ENCODE measurements at places on chromosomes 3 and 15.

- DNase-seq = no peak
Observed at GRCh38 chr15:69590201-69590710, 137.6 kb downstream of the RPLP1 start.

GRCh38 chr3:119601154-119601553 lies 3.5 kb downstream of the PLA1A start:
- no peak for DNase-seq

- no peak for DNase-seq
Observed at GRCh38 chr15:75687486-75688277, 25.0 kb downstream of the CSPG4 start.

DNA sequence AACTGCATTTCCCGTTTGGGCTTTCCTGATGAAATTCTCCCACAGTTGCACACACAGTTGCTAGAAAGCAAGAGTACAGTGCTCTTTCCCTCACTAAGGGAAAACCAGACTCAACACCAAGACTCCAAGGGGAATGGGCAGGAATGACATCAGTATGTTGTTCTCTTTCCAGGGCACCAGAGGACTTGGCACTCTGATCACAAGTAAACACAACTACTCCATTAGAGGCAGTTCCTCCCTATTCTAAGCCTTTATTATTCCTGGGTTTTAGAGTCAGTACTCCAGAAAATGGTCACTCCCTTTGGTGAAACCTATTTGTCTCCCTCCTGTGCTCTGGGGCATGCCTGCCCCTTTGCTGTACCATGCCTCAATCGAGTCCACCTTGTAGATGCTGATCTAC lies 52.3 kb upstream of the VGLL4 start:
- no peak for DNase-seq

DNA sequence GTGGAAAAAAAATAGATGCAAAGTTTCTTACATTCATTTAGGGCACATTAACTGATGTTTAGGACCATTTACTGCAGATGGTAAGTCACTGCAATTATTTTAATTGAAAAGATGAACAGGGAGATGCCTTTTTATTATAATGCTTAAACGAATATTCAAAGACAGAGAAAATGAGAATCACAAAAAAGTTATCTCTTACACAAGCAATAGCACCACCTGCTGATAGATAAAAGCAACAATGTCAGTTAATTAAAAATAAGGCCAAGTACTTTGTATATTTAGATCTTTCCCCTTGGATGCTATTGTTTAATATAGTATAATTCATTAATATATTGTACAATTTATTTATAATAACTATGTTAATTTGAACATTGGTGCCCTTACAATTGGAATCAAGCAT lies 55.9 kb downstream of the IFT80 start:
- peak; percentile 2 for DNase-seq

GRCh38 chr3:31373681-31374080 lies 159.0 kb upstream of the STT3B start:
- no peak for DNase-seq

- DNase-seq = no peak
Observed at GRCh38 chr15:81084716-81085115, 49.4 kb upstream of the CFAP161 start.

GRCh38 chr3:99071096-99071495 lies 169.6 kb upstream of the DCBLD2 start:
- no peak for DNase-seq

DNA sequence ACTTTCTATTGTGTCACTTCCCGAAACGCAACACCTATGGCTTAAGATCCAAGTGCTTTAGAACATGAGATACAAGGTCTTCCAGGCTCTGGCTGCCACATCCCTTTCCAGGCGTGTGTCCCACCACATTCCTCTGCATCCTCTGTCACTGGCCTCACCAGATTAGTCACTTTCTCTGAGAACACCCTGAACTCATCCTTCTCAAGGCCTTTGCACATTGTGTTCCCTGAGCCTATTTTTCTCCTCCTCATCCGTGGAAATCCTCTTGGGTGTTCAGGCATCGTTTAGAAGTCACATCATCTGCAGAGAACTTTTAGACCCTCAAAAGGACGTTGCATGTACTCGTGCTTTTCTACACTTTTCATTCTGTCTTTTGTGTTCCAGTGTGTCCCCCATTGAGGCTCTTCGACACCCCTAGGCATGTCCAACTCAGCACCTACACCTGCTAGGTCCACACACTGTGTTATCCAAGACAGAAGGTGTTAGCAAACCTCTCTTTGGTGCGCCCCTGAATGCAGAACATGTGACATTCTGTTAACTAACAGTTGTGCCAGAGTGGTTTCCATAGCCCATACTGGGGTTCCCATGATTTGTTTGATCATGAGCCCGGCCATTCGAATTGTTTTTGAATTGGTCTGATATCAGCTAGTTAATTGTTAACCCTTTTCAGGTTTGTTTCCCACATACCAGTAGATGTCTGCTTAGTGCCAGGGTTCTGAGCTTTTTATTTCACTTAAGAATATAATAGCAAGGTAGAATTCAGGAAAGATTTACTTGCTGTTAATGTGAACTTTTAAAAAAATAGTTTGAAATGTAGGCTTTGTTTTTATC lies 67.2 kb downstream of the LPP start:
- no peak for DNase-seq

DNA sequence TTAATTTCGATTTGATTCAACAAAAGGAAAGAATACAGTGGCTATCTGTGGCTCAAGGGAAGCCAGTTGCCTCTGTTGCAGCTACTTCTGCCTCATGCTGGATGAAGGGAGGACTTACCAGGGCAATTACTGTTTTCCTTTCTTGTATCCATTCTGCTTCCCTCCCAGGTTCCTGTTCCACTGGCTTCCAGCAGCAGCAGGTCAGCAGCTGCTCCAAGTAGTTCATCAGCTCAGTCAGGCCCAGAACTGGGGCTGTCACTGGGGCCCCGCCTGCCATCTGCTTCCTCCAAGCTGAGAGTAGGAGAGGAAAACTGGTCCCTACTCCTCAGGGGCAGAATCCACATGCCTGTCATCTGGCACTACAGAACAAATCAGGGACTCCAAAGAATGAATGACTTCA lies 48.6 kb upstream of the ULK4 start:
- no peak for DNase-seq

- DNase-seq = no peak
Observed at GRCh38 chr3:174376346-174376745, 482.8 kb upstream of the NAALADL2 start.

Measured in HFF-Myc (cell line).